ENCODE measurements at places on chromosomes 5 and 9.

- DNase-seq: peak; percentile 87
Observed at GRCh38 chr9:109779711-109780452, at the start of gene PALM2AKAP2. Gene PALM2AKAP2, plus strand, starts transcription at chr9:109780198. Its CDS starts 291 bp downstream, at chr9:109780489.

DNA sequence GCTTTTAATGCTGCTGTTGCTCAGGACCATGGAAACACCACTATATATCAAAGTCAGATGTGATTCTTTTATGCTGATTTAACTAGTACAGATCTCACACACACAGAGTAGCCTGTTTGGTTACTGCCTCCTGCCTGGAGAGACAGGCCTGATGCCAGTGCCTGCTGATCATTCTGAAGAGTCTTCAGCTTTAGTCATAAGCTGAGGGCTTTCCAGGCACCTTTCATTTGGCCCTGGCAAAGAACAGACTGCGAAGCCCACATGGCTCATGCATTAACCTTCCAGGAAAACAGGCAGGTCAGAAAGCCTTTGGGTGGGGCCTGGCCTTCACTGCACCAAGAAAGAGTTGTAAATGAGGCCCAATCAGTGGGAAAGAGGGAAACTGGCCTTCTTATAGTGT lies 144.7 kb downstream of the SAXO1 start:
- no peak for DNase-seq

GRCh38 chr5:28398185-28398584 lies 1359.8 kb upstream of the CDH9 start:
- no peak for DNase-seq

DNA sequence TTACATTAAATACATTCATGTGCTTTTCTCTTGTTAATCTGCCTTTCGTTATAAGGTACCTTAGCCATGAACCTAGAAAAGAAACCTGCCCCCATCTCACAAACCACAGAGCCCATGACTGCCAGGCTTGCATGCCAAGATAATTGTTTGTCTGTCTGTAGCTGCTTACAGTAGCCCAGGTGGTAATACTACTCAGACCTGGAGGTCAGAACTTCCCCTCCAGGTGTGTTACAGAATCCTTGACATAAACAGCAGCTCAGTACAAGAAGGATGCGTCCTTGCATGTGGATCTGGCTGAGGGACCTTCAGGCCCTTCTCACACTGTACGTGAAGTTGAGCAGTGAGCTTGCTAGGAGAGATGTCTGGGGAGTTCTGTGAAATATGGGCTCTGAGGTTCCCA lies 291.4 kb downstream of the CSNK1G3 start:
- no peak for DNase-seq

GRCh38 chr5:56316299-56316994 lies 83.3 kb upstream of the ANKRD55 start:
- DNase-seq: no peak

DNA sequence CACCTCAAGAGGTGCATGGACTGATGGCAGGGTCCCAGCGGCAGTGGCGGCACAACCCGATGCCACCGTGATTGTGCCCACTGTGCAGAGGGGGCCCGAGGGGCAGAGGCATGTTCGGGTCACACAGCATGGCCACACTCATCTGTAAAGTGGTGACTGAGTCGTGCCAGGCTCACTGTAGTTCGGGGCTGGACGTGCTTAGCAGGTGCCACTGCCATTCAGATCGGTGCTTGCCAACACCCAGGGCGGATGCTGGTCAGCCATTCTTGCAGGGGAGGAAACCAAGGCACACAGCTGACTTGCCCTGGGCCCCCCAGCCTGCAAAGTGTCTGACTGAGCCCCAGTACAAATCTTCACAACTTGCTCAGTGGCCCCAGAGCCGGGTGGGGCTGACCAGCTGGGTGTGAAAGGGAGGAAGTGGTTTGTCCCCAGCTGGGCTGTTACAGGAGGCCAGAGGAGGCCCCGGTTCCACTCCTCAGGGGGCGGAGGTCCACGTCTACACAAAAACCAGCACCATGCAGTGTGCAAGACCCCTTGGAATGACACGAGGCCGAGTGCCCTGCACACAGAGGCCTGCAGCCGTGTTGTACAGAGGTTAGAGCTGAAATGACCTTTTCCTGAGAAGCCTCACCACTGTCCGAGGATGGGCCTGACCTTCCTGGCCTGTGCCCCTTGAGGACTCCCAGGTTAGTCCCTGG lies 17.9 kb downstream of the FGD3 start:
- peak; percentile 81 for DNase-seq

DNA sequence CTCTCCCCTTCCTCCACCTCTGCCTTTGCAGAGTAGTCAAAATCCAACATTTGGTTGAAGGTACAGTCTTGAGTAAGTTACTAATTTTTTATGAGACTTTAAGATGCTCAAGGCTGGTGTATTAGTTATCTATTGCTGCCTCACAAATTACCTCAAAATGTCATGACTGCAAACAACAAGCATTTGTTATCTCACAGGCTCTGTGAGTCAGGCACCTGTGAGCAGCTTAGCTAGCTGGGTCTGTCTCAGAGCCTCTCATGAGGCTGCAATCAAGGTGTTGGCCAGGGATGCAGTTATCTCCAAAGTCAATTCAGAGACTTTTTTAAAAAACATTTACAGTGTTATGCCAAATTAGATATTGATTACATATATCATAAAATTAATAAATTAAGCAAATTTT lies 371.3 kb upstream of the RGMB start:
- no peak for DNase-seq

GRCh38 chr9:21028466-21028865 lies 3.0 kb downstream of the HACD4 start:
- no peak for DNase-seq

- peak; percentile 27 for DNase-seq
Observed at GRCh38 chr9:124261736-124262648, 4.2 kb downstream of the NEK6 start.

DNA sequence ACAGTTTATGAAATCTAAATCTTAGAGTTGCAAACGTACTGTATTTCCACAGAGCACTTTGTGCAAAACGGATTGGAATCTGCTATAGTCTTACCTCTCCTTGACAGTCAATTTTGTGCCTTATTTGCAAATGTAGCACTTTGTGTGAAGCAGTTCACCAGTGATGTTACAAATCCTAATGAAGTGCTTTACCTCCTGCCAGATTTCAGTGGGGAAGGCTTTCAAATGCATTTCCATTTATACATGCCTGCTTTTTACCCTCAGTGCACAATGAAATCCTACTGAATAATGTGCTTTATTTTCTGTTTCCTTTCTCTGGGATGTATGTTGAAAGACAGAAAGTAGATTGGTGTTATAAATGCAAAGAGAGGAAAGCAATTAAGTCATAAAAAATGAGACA lies 2141.6 kb upstream of the C9orf72 start:
- no peak for DNase-seq

- DNase-seq: no peak
Observed at GRCh38 chr9:73039271-73040263, 86.7 kb upstream of the ALDH1A1 start.

DNA sequence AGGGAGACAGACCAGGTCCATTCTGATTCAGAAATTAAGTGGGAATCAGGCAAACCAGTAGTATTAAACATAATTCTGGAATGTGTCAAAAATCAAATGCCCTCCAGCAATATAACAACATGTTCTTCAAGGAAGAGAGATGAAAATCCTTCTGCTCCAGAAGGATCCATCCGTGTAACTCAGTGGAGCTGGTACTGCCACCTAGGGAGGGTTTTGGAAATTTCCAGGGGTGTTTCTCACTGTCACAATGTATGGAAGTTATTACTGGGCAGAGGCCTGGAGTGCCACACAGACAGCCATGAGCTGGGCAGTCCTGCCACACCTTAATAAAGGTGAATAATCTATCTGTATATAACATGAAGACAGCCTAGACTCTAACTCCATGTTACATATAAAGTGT lies 87.5 kb downstream of the TTLL11 start:
- DNase-seq: no peak

DNA sequence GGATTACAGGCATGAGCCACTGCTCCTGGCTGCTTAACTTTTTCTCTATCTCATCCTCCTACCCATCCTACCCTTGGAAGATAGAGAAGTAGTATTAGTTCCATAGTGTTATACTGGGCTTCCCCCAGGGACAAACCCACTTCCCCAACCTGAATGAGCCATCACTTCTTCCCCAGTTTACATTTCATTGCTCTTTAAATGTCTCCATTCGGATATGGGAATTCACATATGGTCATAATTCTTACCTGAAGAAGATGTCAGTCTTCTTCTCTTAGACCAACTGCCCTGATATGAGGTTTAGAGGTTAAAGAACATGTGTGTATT lies 1.9 kb downstream of the CD274 start:
- DNase-seq: no peak

- no peak for DNase-seq
Observed at GRCh38 chr9:84705128-84705527, 35.6 kb downstream of the NTRK2 start.

DNA sequence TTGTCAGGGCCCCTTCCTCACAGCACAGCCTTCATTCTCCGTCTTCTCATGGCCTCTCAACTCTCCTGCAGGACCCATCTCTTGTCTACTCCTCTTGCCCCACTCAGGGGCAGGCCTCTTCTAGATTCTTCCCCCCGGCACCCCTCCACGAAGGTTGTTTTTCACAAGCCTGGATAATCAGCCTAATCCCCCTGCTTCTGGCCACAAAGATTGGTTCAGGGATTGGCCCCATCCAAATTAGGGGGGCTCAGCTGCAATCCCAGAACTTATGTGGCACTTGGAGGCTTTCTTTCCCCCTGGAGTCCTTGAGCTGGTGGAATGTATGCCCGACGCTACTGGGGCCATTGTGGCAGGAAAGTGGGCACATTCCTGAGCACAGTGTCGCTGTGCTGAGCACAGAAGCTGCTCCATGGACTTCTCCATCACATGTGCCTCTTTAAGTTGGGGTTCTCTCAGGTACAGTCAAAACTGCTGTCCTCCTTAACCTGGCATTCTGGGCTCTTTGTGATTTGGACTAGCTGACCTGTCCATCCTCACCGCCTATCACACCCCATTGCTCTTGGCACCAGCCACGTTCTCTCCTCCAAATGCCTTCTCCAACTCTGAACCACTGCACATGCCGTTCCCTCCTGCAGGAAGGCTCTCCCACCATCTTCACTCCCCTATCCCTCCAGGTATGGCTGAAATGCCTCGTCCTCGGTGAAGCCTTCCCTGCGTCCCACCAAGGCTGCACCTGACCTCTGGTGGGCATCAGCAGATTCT lies 66.8 kb upstream of the RNF130 start:
- DNase-seq: no peak

DNA sequence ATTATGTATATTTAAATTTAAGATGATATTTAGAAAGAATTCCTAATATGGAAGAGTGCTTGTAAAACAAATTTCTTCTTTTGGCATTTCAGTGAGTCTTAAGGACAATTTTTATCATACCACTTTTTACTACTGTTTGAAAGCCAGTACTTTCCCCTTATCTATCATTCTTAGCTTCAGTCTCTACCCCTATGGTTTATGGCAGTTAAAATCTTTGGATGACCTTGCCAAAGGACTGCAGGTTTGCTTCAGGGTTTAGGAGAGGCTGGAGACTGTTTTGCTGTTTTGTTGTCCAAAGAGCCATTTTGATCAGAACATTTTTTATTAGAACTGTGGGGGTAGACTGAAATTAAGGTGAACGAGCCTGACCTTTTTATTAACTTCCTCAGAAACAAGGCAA lies 30.8 kb downstream of the SLC38A9 start:
- no peak for DNase-seq

- DNase-seq: no peak
Observed at GRCh38 chr9:82894548-82894947, 168.4 kb downstream of the RASEF start.

GRCh38 chr5:178531786-178532185 lies 58.4 kb downstream of the COL23A1 start:
- no peak for DNase-seq

- no peak for DNase-seq
Observed at GRCh38 chr5:149100331-149100730, 37.5 kb upstream of the SH3TC2 start.

DNA sequence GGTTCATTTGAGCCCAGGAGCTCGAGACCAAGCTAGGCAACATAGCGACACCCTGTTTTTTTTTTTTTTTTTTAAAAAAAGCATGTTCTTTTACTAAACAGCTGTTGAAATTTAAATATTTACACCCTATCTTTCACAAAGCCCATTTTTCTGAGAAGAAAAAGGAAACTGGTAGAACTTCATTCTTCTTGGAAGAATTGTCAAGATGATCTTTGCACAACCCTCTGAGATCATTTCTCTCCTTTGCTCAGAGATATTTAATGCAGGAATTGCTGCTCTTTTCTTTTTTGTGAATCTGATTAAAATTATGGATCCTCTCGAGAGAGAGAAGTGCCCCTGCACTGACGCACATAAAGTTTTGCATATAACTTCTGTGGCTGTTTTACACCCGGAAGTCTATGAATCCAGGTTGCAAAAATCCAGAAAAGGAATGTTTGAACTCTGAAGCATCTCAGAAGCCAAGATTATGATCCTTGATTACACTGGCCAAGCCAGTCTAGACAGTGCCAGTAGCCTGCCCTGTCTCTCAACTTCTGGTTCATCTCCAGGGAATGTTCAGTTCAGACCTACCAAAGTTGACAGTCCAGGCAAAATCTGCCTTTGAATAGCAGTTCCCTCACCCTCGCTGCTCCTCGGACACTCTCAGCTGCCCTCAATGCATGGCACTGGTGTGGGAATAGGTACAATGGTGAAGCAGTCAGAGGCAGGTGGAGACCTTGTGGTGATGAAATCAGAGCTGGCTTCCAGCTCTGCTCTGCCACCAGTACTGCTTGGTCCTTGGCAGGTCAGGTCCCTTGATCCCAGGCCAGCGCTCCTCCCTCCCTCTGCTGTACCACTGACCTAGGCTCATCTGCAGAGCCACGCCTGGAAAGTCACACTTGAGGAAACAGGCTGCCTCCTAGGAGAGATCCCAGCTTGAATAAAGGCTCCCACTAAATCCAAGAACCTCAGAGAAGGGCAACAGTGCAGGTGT lies 13.3 kb upstream of the SLC31A2 start:
- DNase-seq: no peak

- no peak for DNase-seq
Observed at GRCh38 chr5:72693546-72694205, 122.8 kb upstream of the TNPO1 start.

GRCh38 chr5:177443144-177443983 lies 3.2 kb upstream of the PRR7 start:
- peak; percentile 63 for DNase-seq

DNA sequence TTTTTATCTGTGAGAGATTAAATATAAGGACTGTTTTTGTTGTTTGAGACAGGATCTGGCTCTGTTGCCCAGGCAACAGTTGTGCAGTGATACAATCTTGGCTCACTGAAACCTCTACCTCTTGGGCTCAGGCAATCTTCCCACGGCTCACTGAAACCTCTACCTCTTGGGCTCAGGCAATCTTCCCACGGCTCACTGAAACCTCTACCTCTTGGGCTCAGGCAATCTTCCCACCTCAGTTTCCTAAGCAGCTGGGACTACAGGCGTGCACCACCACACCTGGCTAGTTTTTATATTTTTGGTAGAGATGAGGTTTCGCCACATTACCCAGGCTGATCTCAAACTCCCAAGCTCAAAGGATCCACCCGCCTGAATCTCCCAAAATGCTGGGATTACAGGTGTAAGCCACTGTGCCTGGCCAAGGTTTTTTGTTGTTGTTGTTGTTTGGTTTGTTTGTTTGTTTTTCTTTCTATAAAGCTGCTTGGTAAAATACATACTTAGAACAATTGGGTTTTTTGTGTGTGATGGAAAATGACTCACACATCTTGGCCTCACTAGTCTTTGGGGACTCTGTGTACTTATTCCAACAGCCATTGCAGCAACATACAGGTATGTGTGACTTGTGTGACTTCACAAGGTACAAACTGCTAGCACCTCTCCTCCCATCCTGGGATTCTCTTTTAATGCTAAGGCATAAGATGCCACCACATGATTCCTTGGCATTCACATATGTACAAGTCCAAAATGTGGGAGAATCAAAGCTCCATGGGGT lies 36.5 kb upstream of the RASA1 start:
- no peak for DNase-seq
